Right cardiac atrium (tissue), 5 donors: ENCODE measurements at places on chromosomes 4 and X. TPM values are rescaled to one million over a fixed set of nuclear protein-coding genes. Genes with fewer than 3 reads are reported as not detected.

GRCh38 chr4:123397144-123398065, 810 bp downstream of the SPRY1 start:
- DNase-seq, result peak; percentile 83

P2RY10 gene
- total RNA-seq, result not detected

NHS gene
- 1.7 TPM for total RNA-seq

APBB2 gene
- 37.0 TPM for total RNA-seq

SPP1 gene
- 28.7 TPM for total RNA-seq
